ENCODE measurements at places on chromosomes 5 and 9. TPM values are rescaled to one million over a fixed set of nuclear protein-coding genes. Genes with fewer than 3 reads are reported as not detected.

DNA sequence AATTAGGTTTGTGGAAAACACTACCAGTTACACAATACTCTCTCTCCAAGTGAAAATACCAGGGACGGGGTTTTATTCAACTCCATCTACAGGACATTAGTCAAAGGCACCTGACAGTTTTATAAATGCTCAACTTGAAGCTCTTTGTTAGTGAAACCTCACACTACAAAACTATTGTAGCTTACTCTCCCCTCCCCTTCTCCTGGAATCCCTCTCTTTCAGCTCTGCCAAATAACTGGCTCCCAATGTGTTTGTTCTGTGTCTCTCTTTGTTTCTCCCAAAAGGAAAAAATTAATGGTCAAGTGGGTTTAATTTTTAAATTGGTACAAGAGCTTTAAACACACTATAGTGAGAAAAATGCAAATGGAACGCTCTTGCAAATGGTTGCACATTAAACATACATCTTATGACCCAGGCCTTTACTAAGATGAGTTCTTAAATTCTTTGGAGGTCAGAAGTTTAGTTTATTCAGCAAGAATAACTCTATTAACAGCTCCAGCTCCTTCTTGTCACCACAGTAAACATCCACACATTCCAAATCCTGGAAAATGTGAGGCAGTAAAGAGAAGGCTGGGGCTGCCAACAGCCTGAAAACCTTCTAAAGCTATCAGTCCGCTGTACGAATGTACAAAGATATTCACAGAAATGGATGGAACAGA, 48.4 kb downstream of the ZNF608 start:
- DNase-seq = no peak

- DNase-seq = peak; percentile 71
Measured at GRCh38 chr9:96169484-96169883, 132.5 kb downstream of the HSD17B3 start.

DNA sequence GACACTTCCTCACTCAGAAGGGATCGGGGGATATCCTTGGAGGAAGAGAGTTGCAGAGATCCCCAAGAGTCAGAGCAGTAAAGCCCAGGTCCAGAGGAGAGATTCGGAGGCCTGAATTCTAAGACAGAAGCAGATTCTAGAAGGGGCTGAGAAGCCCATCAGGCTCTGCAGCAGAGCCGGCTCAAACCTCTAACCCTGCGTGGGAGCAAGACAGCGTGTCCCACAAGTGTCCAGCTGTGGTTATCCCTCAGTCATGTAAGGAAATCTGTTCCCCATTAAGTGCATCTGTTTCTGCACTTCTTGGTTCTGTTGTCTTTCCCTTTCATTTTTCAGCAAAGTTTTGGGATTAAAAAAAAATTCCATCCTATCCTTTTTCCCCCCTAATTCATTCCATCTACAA, 4.8 kb upstream of the DIAPH1 start:
- DNase-seq = no peak

DNA sequence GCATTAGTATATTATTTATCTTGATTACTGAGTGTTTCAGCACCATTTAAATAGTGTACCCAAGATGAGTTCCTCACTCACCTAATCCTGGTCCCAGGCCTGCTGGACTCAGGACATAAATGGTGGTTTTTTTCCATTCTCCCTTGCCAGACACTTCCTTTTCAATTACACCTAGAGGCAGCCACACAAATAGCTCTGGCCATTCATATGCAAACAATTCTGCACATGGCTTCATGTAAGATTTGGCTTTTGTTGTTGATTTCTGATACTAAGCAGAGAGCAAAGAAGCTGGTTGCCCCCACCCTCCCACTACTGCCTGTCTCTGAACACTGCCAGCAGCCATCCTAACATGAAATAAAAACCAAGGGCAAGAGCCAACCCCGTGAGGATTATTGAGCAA, 180.4 kb downstream of the SEMA5A start:
- no peak for DNase-seq

DNA sequence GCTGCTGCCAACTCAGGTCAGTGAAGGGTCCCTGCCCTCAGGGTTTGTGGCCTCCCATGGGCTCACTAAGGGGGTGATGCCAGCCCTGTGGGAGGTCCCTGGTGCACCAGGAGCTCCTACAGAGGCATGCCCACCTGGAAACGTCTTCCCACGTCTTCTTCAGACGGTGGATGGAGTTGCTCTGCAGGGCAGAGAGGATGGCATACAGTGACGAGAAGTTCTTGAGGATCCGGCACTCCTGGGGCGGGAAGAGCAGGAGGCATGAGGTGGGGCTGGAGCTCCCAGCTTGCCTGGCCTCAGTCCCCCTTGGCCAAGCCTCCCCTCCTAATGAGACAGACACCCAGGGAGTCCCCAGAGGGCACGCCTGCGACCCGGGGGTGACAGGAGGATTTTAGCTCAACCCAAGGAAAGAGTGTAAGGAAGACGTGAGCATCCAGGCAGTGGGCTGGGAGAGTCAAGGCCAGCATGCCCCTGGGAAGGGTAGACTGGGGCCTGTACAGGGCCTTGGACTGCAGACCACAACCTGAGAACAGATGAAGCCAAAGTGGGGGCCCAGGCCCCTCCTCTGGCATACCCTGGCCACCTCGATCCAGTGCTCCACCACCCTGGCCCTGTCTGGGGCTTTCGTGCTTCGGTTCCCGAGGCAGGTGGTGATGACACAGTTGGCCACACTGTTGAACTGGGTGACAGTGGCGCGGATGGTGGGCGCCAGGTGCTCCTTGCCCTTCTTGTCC, 14.4 kb downstream of the RALGDS start:
- no peak for DNase-seq

GRCh38 chr9:16217943-16218701, 652.3 kb downstream of the BNC2 start:
- no peak for DNase-seq

GRCh38 chr9:129506041-129506440, 114.9 kb downstream of the C9orf50 start:
- DNase-seq = no peak

DNA sequence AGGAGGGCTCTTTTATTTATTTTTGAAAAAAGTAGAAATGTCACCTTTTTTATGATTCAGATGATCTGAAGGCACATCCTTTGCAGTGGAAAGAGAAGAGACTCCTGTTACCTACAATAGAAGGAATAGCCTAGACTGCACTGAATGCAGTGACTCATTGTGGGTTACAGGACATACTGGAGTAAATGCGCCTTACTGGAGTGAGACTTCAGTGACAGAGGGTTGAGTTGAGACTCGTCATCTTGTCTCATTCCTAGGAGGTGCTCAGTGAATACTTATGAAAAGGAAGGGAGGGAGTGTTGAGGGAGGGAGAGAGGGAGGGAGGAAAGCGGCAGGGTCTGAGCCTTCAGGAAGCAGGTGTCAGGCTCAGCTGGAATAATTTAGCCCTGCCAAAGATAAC, 25.2 kb downstream of the ANKRA2 start:
- no peak for DNase-seq

- peak; percentile 45 for DNase-seq
Measured at GRCh38 chr9:33818167-33818846, 1.3 kb downstream of the UBE2R2 start.

DNA sequence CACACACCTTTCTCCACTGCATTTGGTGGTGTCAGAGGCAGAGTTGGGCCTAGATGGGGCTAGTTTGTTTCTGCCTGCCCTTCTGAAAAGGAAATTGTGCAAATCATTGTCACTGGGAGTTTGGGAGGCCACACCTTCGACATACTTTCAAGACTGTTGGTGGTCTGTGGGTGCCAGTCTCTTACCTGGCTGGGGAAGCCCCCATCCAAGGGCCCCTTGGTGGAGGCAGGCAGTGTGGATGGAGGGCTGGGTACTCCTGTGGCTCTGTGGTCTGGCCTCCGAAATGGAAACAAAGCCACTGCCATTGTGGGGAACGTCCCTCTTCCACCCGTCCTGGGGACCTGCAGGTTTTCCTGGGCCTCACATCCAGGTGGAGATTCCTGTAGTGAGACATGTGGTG, 10.9 kb upstream of the PHYHD1 start:
- DNase-seq = no peak

Gene ECM2
- 4.9 TPM for total RNA-seq

Gene BTNL8
- 1.5 TPM for total RNA-seq

Gene GABRA6
- total RNA-seq = not detected

Gene PCDHA10
- total RNA-seq = 7.5 TPM
